ELR (cell line): ENCODE measurements at places on chromosomes 4 and X.
A peak's percentile ranks its signal among the peaks of the same experiment; 100 is the strongest.

GRCh38 chr4:130147641-130148040 lies 1051.7 kb downstream of the C4orf33 start:
- no peak for DNase-seq

DNA sequence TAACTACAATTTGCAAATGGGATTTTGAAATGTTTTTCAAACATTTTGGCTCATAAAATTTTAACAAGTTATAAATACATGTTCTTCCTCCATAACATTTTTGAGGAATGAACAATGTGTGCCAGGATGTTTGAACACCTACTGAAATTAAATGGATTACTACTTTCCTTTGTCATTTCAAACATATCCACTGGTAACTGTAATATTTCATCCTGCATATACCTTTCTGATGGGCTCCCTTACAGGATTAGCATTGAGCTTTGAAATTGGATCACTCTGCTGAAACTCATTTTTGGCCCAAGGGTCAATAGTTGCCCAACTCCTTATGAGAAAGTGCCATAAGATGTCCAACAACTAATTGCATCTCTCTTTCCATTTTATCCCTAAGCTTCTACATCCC lies 17.6 kb downstream of the GRPR start:
- DNase-seq: no peak

GRCh38 chr4:75736862-75737261 lies 12.5 kb downstream of the USO1 start:
- no peak for DNase-seq

GRCh38 chr4:159297091-159297490 lies 194.2 kb downstream of the RAPGEF2 start:
- DNase-seq: no peak

DNA sequence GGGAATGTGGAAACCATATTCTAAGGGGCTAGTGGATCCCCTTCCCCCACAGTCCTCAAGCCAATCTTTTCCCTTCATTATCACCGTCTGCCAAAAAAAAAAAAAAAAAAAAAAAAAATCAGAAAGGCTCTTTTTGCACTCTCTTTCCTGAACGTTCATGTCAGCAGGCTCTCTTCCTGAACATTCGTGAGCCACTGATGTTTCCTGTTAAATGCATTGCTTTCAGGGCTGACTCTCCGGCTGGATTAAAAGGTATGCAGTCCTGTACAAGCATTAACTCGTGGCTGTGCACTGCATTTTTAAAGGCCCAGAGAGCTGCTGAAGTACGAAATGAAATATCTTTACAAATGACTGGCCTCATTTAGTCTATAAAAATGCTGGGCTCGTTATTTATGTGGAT lies 34.0 kb upstream of the TSPAN5 start:
- no peak for DNase-seq

GRCh38 chrX:123736333-123736921 lies 3.6 kb upstream of the THOC2 start:
- DNase-seq: peak; percentile 67

DNA sequence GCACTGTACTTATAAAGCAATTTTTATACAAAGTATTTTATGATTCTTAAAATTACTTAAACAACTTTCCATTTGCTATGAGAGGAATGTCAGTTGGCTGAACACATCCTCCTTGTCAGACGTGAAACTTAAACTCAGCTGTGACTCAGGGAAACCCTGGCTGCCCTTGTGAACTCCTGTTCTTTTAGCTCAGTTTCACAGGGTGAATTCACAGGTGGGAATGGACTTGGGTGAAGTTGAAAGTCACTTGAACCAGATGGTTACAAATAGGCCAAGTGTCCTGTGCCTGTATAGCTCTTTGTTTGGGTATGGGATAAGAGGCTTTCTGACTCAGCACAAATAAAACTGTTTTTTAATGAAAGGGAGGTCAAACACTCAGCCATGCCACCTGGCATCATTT lies 67.4 kb upstream of the FAM47B start:
- DNase-seq: peak; percentile 57

GRCh38 chr4:130808492-130808891 lies 1712.5 kb downstream of the C4orf33 start:
- DNase-seq: peak; percentile 57

- DNase-seq: no peak
Observed at GRCh38 chr4:37830640-37831039, 4.2 kb downstream of the PGM2 start.

DNA sequence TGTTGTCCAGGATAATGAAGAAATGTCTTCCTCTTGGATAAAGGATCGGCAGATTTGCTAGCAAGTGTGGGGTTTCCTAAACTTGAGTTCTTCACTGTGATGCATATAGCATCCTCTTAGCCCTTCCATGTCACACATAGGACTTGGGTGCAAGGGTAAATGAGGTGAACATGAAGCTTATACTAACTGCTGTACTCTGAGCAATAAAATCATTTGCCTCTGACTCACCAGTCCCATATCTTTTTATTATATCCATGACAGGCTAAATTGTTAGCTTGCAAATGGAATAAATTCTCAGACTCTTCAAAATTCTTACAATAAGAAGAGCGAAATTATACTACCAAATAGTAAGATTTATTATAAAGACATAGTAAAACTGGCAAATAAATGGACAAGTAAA lies 14.7 kb upstream of the TBC1D1 start:
- DNase-seq: no peak

DNA sequence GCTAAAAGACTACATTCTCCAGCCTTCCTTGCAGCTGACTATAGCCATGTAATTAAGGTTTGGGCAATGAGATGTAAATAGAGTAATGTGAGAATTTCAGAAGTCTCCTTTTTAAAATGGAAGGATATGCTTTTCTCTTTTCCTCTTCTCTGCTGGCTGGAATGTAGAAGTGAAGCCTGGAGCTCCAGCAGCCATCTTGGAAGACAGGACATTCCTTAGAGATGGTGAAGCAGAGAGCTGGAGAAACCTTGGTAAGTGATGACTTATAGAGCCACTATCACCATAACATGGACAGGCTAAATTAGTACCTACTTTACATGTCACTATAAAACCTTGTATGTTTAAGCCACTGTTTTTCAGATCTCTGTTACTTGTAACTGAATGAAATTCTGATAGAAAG lies 48.0 kb downstream of the RASL11B start:
- peak; percentile 10 for DNase-seq

DNA sequence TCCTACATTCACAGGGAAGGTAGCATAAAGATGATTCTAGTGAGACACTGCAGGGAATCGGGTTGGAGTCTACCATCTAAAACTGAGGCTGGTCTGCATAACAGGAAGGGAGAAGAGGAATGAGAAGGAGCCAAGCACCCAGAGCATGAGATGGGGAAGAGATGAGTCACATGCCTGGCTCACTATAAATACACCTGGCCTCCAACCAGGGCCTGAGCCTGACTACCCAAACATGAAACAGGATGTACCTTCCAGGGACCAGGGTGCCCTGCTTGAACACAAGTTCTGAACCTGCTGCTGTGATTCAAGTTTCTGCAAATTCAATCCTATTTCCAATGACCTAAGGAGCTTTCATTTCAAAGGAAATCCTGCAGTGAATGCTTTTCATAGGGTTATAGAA lies 24.9 kb downstream of the CD99L2 start:
- peak; percentile 27 for DNase-seq

GRCh38 chr4:128707864-128708263 lies 101.6 kb upstream of the JADE1 start:
- no peak for DNase-seq

- no peak for DNase-seq
Observed at GRCh38 chrX:1750267-1750666, 135.4 kb downstream of the ASMT start.

DNA sequence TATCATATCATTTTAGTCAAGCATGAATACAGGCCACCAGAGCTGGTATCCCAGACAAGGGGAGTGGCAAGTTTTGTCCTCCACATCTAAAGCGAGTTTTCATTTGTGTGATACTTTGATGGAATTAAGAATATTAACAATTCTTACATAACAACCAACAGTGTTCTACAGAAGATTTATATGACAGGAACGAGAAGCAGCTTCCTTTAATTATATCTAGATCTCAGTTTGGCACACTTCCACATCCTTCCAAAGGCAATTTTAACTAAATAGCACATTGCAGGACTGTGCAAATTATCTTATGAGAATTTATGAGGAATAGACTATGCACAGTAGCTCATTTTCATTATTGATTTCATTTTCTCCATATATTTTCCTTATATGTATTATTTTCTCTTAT lies 121.2 kb upstream of the GUCY1A1 start:
- no peak for DNase-seq

DNA sequence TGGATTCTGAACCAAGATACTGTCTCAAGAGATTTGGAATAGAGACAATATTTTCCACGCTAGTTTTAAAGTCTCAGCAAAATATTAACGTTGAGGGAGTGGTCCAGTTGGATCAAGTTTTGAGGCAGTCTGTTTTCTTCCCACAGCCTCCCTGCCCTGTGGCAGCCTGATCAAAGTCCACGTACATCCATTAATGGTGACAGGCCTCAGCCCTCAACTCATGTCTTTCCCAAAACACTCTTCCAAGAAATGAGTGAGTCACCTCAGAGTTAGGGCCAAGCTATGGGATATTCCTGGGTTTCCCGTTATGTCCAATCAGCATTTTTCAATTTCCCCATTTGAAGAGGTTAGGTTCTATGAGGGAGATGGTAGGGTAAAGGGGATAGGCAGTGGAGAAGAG lies 28.5 kb downstream of the EGFL6 start:
- no peak for DNase-seq

GRCh38 chrX:16855363-16856075 lies 14.6 kb downstream of the RBBP7 start:
- DNase-seq: peak; percentile 21

- peak; percentile 38 for DNase-seq
Observed at GRCh38 chrX:72128881-72129280, 2.8 kb downstream of the RTL5 start.

DNA sequence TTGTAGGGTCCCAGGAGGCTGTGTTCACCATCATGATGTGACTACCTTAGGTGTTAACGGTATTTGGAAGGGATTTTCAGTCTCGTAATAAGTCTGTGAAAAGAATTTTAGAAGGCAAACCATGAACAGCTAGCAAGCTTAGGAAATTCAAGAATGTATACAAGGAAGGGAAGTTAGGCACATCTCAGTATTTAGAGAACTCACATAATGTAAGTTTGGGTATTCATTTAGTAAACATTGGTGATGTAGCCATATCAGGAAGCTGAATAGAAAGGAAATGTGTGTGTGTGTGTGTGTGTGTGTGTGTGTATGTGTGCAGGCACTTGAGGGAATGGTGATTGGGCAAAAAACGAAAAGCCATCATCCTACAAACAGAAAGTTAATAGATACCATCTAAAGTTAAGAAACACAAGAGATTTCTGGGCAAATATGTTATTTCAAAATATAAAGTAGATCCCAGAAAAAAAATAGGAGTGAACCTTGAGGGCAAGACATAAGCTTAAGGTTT lies 34.7 kb upstream of the PRKX start:
- DNase-seq: no peak

DNA sequence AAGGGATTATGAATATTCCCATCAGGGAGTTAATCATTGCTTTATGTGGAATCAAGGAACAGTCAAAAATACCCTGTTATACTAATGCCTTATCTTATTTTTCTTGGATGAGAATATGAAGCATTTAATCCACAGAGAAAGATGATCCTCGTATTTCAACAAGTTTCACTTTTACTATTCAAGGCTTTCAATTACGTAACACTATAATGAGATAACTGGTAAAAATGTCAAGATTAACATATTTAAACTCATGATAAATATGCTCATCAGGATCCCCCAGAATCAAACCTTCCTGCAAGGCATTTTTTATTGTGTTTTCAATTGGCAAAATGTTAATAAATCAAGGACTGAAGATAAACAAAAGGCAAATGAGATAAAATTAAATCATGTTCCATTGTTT lies 5.1 kb downstream of the ZXDA start:
- no peak for DNase-seq

GRCh38 chr4:75653845-75654503 lies 19.2 kb downstream of the G3BP2 start:
- peak; percentile 48 for DNase-seq
